ENCODE measurements at places on chromosomes 5 and 9. TPM values are rescaled to one million over a fixed set of nuclear protein-coding genes. Genes with fewer than 3 reads are reported as not detected.

DNA sequence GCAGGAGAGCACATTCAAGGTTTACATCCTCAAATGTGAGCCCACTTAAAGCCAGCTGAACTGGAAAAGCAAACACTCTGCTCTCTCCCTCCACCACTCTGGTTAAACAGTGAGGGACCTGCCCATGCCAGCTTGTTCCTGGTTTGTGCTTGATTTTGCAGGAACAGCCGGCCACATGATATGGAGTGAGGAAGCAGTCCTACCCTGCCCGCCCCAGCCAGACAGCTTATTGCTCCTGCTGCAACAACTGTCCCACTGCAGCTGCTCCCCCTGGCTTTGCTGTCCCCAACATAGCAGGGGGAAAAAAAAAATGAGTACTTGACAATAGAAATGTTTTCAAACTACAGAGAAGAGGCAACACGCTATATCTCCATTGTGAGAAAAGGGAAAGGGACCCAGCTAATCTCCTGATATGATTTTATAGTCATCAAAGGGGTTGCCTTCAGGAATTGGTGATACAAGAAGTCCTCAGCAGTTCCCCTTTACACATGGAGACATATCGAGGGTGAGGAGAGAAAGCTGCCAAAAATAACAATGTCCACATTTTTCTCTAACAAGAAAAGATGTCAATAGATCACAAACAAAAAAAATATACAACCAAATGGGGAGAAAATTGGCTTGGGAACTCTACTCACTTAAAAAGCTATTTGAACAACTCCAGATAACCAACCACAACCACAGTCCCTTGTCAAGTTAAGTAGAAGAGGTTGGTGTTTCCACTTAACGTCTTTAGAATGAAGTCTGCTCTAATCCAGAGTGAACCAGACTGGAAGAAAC is 4.6 kb downstream of the MYO10 start:
- no peaks in the 10 kb centered on the region for H3K36me3 ChIP-seq
- no peak overlapping the region for H3K27ac ChIP-seq
- H3K4me1 ChIP-seq, result peaks cover 17% of the 10 kb centered on the region
- DNase-seq, result no peak
- no peaks in the 10 kb centered on the region for H3K27me3 ChIP-seq

SYNPO gene
- total RNA-seq, result 8.4 TPM

C7 gene
- total RNA-seq, result 43.5 TPM

TICAM2 gene
- total RNA-seq, result not detected

PCDH1 gene
- 10.5 TPM for total RNA-seq

ORM2 gene
- total RNA-seq, result 52.0 TPM

OR2S2 gene
- 0.27 TPM for total RNA-seq

GRCh38 chr5:142621227-142621626 is 64.7 kb downstream of the FGF1 start:
- H3K4me3 ChIP-seq, result no peak overlapping the region
- no peak for DNase-seq
- no peak overlapping the region for H3K27ac ChIP-seq
- H3K36me3 ChIP-seq, result no peaks in the 10 kb centered on the region

Data from hepatocyte (in vitro differentiated cells).